ENCODE measurements at places on chromosomes 6 and 20. TPM values are rescaled to one million over a fixed set of nuclear protein-coding genes. Genes with fewer than 3 reads are reported as not detected.

MEI4 gene
- 0.58 TPM for total RNA-seq

C20orf144 gene
- total RNA-seq, result not detected

- no peaks in the 10 kb centered on the region for H3K27me3 ChIP-seq
- no peak for DNase-seq
- H3K4me1 ChIP-seq, result peaks cover 37% of the 10 kb centered on the region
- no peaks in the 10 kb centered on the region for H3K36me3 ChIP-seq
- H3K4me3 ChIP-seq, result no peak overlapping the region
- H3K27ac ChIP-seq, result no peak overlapping the region
These were observed 19.4 kb upstream of the VNN1 start for GRCh38 chr6:132733283-132733682.

GRCh38 chr6:157650261-157650640 lies 172.8 kb upstream of the SNX9 start:
- no peaks in the 10 kb centered on the region for H3K27me3 ChIP-seq
- no peak for DNase-seq
- H3K4me1 ChIP-seq, result no peaks in the 10 kb centered on the region
- no peak overlapping the region for H3K27ac ChIP-seq
- no peak overlapping the region for H3K4me3 ChIP-seq

GRCh38 chr20:24477831-24478547 lies 8.6 kb downstream of the SYNDIG1 start:
- H3K27me3 ChIP-seq, result no peaks in the 10 kb centered on the region
- H3K27ac ChIP-seq, result no peak overlapping the region
- no peaks in the 10 kb centered on the region for H3K36me3 ChIP-seq
- no peak for DNase-seq

GRCh38 chr20:17641993-17642392 lies 40.0 kb downstream of the RRBP1 start:
- no peak for DNase-seq
- H3K27ac ChIP-seq, result no peak overlapping the region
- no peaks in the 10 kb centered on the region for H3K36me3 ChIP-seq
